ENCODE measurements at places on chromosomes 6 and 20. TPM values are rescaled to one million over a fixed set of nuclear protein-coding genes. Genes with fewer than 3 reads are reported as not detected.

Gene PLEKHG1
- 35.4 TPM for total RNA-seq

Gene HSPA12B
- 0.75 TPM for total RNA-seq

Gene HDGFL1
- not detected for total RNA-seq

Gene PRPH2
- total RNA-seq, result 1.1 TPM

Gene MUCL3
- not detected for total RNA-seq

Gene SMOC2
- total RNA-seq, result 14.5 TPM

GRCh38 chr20:58130581-58130980 is 97.9 kb downstream of the ANKRD60 start:
- no peaks in the 10 kb centered on the region for H3K36me3 ChIP-seq
- peaks cover 35% of the 10 kb centered on the region for H3K27me3 ChIP-seq
- no peak overlapping the region for H3K27ac ChIP-seq
- peaks cover 15% of the 10 kb centered on the region for H3K4me1 ChIP-seq
- no peak overlapping the region for H3K4me3 ChIP-seq

DNA sequence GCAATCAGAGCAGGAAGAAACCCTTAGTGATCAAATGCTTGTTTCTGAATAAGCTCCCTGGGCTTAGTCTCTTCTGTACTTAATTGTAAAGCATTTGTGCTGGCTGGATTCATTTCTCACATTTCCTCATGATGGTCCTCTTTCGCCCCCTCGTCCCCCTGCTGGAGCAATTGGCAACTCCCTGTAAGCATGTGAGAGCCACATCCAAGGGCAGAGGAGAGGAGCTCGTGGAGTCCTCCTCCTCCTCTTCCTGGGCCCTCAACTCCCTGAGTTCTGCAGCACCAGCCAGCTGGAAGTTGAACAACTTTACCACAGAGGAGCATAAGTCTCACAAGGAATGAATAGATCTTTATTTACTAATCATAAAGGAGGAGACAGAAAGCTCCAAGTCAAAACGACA is 12.6 kb downstream of the ANKEF1 start:
- no peak overlapping the region for H3K4me3 ChIP-seq
- H3K36me3 ChIP-seq, result no peaks in the 10 kb centered on the region
- no peaks in the 10 kb centered on the region for H3K27me3 ChIP-seq
- no peak overlapping the region for H3K27ac ChIP-seq
- H3K4me1 ChIP-seq, result no peaks in the 10 kb centered on the region

GRCh38 chr6:112827793-112828192 is 480.7 kb downstream of the RFPL4B start:
- no peak overlapping the region for H3K4me3 ChIP-seq
- peak; percentile 10 for DNase-seq
- H3K27ac ChIP-seq, result no peak overlapping the region
- H3K27me3 ChIP-seq, result no peaks in the 10 kb centered on the region
- no peaks in the 10 kb centered on the region for H3K4me1 ChIP-seq

- no peaks in the 10 kb centered on the region for H3K27me3 ChIP-seq
- H3K4me1 ChIP-seq, result peaks cover 23% of the 10 kb centered on the region
- H3K36me3 ChIP-seq, result no peaks in the 10 kb centered on the region
- DNase-seq, result peak; percentile 15
Measured at GRCh38 chr20:54103762-54104600, 33.6 kb upstream of the BCAS1 start.

DNA sequence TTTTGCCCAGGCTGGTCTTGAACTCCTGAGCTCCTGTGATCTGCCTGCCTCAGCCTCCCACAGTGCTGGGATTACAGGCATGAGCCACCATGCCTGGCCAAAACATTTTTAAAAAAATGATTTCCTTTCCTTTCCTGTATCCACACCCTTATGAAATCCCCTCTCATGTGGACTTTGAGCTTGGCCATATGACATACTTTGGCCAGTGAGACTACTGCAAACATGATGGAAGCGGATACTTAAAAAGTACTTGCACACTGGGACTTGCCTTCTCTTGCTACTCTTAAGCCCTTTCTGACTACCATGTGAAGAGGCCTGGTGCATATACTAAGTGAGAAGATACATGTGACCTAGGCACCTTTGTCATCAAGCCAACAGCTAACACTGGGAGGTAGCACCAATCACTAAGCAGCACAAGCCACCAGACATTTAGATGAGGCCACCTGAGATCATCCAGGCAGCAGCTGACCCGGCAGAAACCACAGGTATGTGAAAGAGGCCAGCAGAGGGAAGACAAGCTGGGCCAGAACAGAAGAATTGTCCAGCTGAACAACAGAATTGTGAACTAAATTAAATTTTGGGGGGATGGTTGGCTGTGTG is 78.5 kb upstream of the HDAC2 start:
- no peak for DNase-seq
- no peaks in the 10 kb centered on the region for H3K36me3 ChIP-seq
- H3K27ac ChIP-seq, result no peak overlapping the region
- no peaks in the 10 kb centered on the region for H3K4me1 ChIP-seq
- no peak overlapping the region for H3K4me3 ChIP-seq

DNA sequence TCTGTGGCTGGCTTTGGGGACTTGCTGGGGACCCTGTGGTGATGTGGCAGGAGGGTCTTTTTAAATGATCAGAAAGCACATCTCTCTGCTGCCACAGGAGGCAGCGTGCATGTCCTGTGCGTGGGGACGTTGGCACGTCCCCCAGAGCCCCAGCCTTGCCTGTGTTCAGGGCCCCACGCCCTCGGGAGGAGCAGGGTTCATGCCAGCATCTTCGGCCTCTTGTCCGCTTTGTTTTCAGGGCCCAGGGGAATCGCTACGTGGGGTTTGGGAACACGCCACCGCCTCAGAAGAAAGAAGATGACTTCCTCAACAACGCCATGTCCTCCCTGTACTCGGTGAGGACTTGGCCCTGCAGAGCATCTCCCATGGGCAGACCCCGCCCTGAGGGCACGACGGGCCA is 6.0 kb downstream of the ARFGAP1 start:
- H3K4me1 ChIP-seq, result peaks cover 9% of the 10 kb centered on the region
- DNase-seq, result no peak
- H3K4me3 ChIP-seq, result no peak overlapping the region
- H3K36me3 ChIP-seq, result peaks cover 26% of the 10 kb centered on the region
- H3K27me3 ChIP-seq, result no peaks in the 10 kb centered on the region

GRCh38 chr6:112839525-112839961 is 492.4 kb downstream of the RFPL4B start:
- no peak for DNase-seq
- H3K27ac ChIP-seq, result no peak overlapping the region
- no peak overlapping the region for H3K4me3 ChIP-seq
- no peaks in the 10 kb centered on the region for H3K36me3 ChIP-seq

- H3K27me3 ChIP-seq, result peaks cover 25% of the 10 kb centered on the region
- peak overlapping the region; percentile 8 for H3K27ac ChIP-seq
- H3K4me1 ChIP-seq, result peaks cover 18% of the 10 kb centered on the region
- H3K4me3 ChIP-seq, result peak overlapping the region; percentile 30
Measured at GRCh38 chr6:30006170-30007131, 54.6 kb upstream of the POLR1H start.

DNA sequence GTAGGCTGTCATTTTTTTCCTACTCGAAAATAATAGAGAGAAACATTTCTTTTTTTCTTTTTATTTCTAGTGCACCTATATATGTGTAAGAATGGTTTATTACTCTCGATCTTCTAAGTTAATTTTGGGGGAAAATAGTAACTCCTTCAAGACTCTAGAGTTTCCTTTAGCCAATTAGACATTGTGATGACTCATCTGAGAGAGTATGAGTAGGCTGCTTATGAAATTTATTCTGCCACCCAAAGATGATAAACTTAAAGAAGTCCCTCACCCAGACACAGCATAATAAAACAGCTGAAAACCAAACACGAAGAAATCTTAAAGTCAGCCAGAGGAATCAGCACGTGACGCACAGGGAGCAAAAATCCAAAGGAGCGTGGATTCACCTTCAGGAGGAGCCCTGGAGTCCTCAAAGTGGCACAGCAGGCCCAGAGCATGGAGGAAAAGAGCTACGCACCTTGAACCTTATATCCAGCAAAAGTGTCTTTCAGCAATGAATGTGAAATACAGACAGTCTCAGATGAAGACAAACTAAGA is 81.9 kb downstream of the ERMARD start:
- H3K4me1 ChIP-seq, result peaks cover 3% of the 10 kb centered on the region
- H3K27ac ChIP-seq, result no peak overlapping the region
- no peak overlapping the region for H3K4me3 ChIP-seq
- DNase-seq, result no peak
- no peaks in the 10 kb centered on the region for H3K36me3 ChIP-seq

GRCh38 chr6:11427723-11428245 is 109.8 kb upstream of the TMEM170B start:
- peaks cover 13% of the 10 kb centered on the region for H3K4me1 ChIP-seq
- no peak for DNase-seq
- no peaks in the 10 kb centered on the region for H3K27me3 ChIP-seq
- H3K27ac ChIP-seq, result peak overlapping the region; percentile 13

Data from transverse colon (tissue), 4 donors.